ENCODE measurements at places on chromosomes 2 and 18.
A peak's percentile ranks its signal among the peaks of the same experiment; 100 is the strongest.

DNA sequence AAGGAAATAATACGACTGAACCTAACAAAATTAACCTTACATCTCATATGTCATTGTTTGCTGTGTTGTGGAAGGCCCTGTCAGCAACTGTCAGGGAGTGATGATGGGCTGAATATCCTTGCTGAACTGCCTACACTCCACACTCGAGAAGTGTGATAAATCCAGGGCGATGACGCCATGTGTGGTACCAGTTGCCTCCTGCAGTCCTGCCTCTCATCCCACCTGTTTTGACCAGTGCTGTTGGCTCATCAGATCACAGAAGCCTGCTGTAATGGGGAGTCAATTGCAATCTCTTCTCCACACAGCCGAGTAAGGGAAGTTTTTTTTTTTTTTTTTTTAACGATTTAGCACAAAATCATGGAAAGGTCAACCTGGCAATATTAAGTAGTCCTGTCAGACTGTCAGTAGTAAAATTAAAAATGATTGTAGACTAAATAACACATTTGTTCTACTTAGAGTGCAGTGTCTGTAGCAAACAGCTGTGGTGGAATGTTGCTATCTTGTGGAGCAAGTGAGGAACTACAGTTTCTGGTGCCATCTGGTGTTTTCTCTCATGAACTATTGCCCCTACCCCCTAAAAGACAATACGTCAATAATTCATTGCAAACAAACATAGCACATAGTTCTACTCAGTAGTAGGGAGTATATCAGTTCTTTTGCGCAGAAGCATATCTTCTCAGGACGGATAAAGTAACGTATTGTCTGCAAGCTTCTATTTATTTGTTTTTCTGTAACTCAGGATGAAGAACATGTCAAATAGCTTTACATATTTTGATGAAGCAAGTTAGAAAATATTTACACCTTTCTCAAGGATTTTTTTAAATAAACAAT, 347.6 kb downstream of the CTNNA2 start:
- DNase-seq = no peak

- DNase-seq = no peak
Measured at GRCh38 chr18:47248604-47249313, 2.7 kb downstream of the SKOR2 start.

- no peak for DNase-seq
Measured at GRCh38 chr2:158359846-158360245, 96.7 kb downstream of the CCDC148 start.

GRCh38 chr2:45494275-45494977, 116.6 kb downstream of the SRBD1 start:
- DNase-seq = peak; percentile 10

GRCh38 chr2:168326572-168326971, 79.2 kb upstream of the STK39 start:
- no peak for DNase-seq

- DNase-seq = no peak
Measured at GRCh38 chr2:26883956-26884355, 36.0 kb downstream of the DPYSL5 start.

DNA sequence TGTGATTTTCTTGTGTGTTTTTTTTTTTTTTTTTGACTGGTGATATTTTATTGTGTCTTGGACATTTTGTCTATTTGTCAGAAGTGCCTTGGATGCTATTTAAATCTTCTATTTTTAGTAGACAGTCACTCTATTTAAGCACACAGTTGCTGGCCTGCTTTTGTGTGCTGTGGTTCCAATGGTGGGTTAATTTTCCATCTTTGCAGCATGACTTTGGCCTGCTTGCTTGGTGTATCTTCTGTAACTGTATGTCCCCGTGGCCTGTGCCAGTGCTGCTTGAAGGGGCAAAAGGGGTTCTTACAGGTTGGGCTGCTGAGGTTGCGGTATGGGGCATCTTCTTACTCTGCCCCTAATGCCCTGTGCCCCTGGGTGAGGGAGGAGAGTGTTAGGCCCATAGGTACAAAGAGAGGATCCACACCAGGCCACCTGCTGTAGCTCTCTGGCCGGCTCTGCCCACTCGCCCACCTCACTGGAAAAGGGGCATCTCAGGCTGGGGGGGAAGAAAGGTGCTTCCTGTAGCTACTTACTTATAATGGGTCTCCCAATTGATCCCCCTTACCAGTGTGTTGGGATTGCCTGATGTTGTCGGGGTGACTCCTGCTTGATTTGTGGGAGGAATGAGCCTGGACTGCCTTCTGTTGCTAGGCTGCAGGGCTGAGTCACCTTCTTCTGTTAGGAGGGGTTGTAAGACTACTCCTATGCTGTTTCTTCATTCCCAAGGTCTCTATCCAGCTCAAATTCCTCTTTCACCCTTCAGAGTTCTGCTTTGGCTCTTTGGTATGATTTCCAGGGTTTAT, 490.0 kb upstream of the HS6ST1 start:
- DNase-seq = no peak

GRCh38 chr2:11160731-11161455, 5.6 kb downstream of the SLC66A3 start:
- no peak for DNase-seq

- no peak for DNase-seq
Measured at GRCh38 chr2:112783187-112783714, 1.0 kb downstream of the IL1A start.

DNA sequence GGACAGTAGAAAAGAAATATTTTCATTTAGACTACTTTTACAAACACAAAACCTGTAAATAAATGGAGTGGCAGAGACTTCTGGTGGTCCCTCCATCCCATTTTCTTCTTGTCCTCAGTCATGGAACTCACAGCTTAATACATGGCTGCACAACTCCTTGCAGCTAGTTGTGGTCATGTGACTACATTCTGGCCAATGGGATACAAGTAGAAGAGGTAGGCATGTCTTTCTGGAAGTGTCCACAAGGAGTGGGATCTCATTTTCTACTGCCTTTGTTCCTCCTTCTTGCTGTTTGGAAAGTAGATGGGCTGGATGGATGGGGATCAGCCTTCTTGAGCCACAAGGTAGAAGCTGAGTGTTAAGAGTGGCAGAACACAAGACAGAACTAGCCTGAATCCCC, 555.8 kb downstream of the SATB2 start:
- no peak for DNase-seq

DNA sequence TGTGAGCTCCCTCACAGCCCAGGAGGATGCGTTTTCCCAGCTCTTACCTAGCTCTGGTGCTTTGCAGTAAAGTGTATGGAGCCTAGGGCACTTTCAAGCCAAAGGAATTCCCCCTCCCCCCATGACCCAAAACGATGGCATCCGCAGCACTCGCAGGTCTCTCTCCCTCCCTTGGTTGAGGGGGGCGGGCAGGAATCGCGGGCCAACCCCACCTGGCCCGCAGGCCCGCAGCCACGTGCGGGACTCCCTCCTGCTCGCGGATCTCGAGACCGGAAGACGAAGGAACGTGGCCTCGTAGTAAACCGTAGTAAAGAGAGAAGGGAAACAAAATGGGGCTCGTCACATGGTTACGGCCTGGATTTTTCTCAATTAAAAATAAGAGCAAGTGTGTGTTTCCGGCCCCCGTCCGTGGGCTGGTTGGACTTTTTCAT, 8.5 kb downstream of the IRS1 start:
- no peak for DNase-seq

GRCh38 chr2:167388497-167388896, 500.2 kb downstream of the XIRP2 start:
- DNase-seq = no peak

- DNase-seq = no peak
Measured at GRCh38 chr18:54117853-54118773, 106.4 kb downstream of the MBD2 start.

DNA sequence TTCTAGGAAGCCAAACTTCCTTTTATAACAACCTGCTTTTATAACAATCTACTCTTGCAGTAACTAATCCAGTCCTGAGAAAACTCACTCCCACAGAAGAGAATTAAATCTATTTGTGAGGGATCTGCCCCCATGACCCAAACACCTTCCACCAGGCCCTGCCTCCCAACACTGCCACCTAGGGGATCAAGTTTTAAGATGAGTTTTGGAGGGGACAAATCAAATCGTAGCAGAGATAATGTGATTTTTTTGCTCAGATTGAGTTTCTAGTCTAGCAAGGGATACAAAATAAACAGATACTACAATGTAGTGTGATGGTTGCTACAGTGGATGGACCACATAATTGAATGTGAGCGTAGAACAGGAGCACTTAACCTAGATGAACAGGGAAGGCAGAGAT, 52.2 kb downstream of the NCOA1 start:
- peak; percentile 8 for DNase-seq

DNA sequence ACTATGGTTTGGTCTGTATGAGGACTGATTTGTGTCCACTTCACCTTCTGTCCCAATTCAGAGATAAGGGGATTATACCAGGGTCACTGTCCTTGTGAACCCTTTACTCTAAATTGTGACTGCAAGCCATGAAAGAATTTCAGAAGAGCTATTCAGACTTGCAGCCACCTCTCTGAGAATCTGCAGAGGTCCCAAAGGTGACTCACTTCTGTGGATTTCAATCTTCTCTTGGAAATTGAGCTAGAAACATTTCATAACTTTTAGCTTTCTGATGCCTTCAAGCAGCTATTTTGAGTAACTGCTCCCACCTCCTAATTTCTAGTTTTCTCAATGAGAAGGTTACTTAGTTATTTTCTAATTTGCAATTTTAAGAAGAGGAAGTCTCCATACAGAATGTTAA, 1242.4 kb upstream of the ACVR2A start:
- no peak for DNase-seq

- peak; percentile 21 for DNase-seq
Measured at GRCh38 chr2:203673933-203674332, 32.5 kb upstream of the CD28 start.

GRCh38 chr2:171939743-171940071, 17.4 kb downstream of the HAT1 start:
- no peak for DNase-seq

DNA sequence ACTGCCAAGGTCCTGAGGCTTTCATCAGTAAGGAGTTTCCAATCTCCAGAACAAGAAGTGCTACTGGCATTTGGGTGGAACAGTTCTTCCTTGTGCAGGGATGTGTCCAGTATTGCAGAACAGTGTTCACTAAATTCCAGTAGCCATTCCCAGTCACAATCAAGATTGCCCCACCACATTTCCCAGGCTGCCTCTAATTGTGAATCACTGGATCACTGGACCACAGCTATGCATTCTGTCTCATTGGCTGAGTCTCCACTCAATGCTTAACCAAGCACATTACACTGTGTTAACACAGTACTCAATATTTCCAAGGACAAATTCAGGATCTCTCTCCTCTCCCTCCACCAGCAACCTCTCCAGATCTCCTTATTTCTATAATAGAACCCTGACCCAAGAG, 160.2 kb upstream of the CCDC150 start:
- no peak for DNase-seq

- DNase-seq = no peak
Measured at GRCh38 chr2:26351375-26352090, 4.9 kb upstream of the ADGRF3 start.

DNA sequence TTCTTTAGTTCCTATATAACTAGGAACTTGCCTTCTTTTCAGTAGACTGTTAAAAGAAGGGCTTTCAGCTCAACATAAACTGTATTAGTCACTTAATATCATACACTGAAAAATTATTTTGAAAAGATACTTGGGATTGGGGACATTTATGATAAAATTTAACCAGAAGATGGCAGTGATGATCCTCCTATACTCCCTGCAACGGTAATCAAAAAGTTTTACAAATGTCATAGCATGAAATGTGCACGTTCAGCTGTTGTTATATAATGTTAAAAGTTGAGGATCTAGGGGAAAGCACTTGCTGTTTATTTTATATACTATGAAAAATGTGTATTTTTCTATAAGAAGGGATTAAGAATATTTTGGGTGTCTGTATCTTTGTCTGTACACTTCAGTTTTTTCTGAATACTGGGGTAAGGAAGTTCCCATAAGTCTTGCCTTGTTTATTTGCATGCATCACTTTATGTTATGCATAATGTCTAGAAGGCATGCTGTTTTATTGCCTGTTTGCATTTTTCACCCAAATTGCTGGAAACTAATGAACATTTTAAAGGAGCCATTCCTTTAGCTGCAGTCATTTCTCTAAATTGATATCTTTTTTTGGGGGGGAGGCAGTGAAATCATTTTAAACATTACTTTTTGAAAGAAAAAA, 19.0 kb downstream of the DYNC1I2 start:
- DNase-seq = no peak

GRCh38 chr2:27955384-27956161, 65.0 kb downstream of the BABAM2 start:
- no peak for DNase-seq

- DNase-seq = no peak
Measured at GRCh38 chr18:74819433-74820059, 221.9 kb downstream of the ZNF407 start.

GRCh38 chr2:60741576-60741975, 14.5 kb upstream of the PAPOLG start:
- no peak for DNase-seq
